Kidney epithelial cell (primary cell): ENCODE measurements at places on chromosomes 7 and 10.

GRCh38 chr7:158446281-158446680 is 141.3 kb downstream of the PTPRN2 start:
- DNase-seq = no peak

DNA sequence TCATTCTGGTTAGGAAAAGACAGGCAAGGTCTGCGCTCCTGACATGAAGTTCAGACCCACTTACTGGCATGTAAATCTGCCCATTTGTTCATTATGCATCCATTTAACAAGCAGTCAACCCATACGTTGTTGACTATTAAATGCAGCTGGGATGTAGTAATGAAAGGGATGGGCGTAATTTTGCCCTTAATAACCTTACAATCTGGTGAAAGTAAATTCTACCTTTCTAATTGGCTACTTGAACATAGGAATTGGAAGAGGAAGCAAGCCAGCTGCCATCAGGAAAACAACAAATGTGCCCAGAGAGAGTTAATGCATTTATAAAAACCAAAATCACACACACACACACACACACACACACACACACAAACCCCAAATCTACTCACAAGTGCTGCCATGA is 170.2 kb upstream of the PITRM1 start:
- no peak for DNase-seq

DNA sequence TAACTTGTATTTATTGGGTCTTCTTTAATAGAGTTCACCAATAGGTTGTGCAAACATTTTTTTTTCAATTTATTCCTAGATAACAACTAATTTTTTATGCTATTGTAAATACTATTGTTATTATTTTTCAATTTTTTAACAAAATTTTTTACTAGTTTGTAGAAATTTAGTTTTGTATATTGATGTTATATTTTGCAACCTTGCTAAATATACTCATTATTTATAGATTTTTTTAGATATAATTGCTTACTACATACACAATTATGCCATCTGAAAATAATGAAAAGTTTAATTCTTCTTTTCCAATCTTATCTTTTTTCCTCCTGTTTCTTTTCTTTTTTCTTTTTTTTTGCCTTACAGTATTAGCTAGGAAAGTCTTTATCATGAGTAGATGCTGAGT is 216.9 kb downstream of the SLC25A13 start:
- no peak for DNase-seq

DNA sequence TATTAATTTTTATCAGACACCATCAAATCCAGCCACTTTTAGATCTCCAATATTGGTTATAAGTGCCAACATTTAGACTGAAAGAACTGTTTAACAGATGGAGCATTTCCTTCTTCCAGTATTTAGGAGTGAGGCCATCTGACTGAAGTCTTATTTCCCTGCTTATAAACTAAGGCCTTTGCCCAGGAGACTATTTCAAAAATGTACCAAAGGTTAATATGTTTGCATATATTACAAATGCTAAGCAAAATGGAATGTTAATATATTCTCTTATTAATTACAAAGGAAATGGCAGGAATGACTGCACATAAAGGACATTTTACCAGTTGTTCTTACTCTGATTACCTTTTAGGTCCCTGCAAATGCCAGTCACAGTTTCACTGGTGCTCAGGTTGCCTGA is 238.9 kb upstream of the PLXNA4 start:
- no peak for DNase-seq

DNA sequence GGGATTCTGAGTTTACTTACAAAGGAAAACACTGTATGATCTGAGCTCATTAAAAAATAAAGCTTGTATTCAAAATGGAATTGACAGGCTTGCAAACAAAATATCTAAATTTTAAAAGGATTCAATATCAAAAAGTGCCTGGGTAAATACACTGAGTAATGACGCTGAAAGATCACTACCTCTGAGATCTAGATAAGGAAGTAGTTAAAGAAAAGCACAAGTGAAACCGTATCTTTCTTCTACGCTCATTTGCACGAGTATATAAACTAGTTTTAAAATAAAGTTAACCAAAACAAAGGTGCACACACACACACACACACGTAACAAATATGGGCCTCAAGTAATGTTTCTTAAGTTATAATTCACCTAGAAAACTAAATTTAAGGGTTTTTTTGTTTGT is 93.4 kb downstream of the SNX13 start:
- DNase-seq = no peak

GRCh38 chr10:62759599-62760175 is 44.8 kb upstream of the ADO start:
- DNase-seq = no peak

DNA sequence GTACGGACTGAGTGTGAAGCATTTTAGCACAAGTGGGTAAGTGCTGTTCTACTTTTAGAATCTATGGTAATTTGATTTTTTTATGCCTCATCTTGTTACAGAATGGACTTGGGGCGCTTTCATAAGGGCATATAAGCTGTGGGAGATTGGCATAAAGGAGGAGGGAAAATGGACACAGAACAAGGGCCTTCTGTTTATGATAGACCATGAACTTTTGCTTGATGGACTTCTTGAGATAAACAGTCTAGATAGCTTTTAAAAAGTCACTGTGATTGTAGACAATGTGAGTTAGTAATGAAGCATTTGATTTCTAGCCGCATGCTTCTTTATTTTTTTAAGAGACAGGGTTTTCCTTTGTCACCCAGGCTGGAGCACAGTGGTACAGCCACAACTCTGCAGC is 2.0 kb downstream of the ZSCAN21 start:
- DNase-seq = no peak

DNA sequence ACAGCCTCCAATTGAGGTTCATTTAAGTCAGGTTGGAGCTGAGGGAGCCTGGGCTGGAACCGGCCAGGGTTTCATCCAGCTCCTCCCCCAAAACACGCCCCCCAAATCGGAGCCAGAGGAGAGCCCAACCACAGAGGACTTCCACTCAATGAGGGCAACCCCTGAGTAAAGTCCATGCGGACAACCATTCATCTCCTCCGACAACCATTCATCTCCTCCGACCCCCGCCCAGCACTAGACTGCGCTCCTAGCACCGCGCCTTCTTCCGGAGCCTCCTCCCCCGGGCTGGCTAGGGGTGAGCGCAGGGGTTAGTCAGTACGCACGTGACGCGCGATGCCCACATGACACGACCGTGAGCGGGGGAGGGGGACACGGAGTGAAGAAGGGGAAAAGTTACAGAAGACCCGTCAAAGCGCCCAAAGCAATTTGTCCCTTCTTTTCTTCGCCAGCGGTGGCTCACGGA is 1.4 kb downstream of the MAGI2 start:
- no peak for DNase-seq

- no peak for DNase-seq
Measured at GRCh38 chr7:44063547-44063893, 1.8 kb downstream of the PGAM2 start.

DNA sequence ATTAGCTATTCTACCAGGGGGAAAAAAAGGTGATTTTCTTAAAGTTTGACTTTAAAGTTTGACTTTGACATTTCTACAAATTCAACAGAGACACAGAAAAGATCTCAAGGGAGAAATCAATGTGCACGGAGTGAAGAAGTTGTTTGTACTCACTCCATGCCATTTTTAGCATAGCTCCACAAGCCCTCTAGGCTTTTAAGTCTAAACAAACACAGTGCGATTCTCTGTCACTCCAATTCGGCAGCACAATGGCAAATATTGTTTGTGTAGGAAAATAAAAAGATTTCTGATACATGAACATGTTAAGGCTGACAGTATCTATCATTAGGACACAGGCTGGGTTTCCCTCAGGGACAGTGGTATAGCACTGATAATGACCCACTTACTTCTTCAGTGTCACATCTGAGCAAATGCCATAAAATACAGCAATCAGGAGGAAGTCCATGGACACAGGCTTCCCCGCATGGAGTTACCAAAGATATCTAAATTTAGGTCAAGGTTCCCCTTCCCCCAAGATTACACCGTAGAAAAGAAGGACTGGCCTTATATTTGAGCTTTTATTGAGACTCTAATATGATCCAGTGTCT is 28.0 kb downstream of the GSAP start:
- no peak for DNase-seq

DNA sequence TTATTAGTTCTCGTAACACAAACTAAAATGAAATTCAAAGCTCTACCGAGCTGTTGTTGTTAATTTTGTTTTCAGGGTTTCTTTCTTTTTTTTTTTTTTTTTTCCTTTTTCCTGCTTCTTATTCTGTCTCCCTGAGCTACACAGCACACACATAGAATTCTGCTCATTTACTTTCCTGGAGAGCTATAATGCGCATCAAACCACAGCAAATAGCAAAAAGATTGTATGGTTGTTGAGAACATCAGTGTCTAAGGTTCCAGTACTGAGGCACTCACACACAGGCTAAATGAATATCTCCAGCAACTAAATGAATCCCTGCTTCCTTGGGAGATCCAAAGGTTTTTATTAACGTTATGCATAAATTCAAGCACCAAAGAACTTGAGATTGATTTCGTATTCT is 418.3 kb downstream of the PLXDC2 start:
- DNase-seq = no peak

DNA sequence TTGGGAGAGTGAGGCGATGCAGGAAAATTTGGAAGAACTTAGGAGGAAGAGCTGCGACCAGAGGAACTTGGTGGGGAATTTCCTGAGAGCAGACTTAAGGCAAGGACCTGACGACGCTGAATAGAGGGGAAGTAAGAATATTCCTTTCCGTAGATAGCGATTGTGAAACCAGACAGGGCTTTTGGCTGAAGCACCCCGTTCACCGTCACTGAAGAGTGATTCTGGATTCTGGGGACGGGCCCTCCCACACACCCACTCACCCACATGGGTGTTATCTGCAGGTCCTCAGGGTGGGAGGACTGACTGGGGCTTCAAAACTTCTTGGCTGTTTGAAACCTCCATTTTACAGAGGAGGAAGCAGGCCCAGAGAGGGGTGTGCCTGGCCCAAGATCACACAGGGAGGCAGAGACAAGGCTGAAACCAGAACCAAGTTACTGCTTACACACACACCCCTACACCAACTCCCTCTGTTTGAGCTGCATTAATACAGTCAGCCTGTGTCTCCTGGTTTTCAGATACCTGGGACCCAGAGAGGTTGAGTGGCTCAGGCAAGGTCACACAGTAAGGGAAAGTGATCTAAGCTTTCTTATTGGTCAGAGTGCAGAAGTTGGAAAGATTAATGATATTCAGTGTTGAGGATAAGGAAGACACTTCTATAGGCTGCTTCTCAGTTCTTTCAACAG is 37.2 kb upstream of the CDH23 start:
- no peak for DNase-seq

- no peak for DNase-seq
Measured at GRCh38 chr10:86293396-86293791, 73.2 kb downstream of the GRID1 start.

- DNase-seq = no peak
Measured at GRCh38 chr10:11003679-11004078, 14.0 kb upstream of the CELF2 start.

GRCh38 chr7:131727189-131727588 is 170.8 kb upstream of the PODXL start:
- no peak for DNase-seq

DNA sequence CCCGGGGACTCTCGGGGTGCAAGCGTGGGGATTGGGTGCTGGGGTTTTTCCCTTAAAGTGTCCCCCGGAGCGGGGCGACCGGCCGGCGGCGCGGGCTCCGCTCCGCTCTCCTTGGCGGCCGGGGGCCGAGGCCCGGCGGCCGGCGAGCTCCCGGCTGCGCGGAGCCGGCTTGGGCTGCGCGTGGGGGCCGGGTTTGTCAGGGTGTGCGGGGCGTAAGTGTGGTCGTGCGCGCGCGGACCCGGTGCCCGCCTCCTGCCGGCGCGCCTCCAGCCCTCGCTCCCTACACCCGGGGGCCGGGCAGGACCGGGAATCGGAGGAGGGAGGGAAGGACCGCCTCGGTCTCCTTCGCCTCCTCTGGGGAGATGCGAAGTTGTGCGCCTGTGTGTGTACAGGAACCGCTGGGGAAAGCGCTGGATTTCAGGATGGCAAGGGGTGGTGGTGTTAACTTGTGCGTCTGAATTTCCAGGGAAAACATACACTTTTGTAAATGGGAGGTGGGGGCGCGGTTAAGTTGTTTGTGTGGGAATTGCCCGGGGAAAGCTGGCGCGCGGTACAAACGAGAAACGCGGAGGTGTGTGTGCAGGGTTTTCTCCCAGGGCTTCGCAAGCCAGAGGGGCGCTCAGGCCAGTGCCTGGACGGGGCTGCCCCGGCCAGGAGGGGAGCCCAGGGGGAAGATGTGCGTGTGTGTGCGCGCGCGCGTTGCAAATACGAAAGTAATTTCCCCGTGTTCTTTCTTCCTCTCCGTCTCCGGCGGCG is 737 bp downstream of the ZMIZ1 start:
- no peak for DNase-seq

- DNase-seq = no peak
Measured at GRCh38 chr10:111379534-111380187, 302.8 kb downstream of the ADRA2A start.

GRCh38 chr7:158512869-158513268 is 74.8 kb downstream of the PTPRN2 start:
- DNase-seq = no peak

DNA sequence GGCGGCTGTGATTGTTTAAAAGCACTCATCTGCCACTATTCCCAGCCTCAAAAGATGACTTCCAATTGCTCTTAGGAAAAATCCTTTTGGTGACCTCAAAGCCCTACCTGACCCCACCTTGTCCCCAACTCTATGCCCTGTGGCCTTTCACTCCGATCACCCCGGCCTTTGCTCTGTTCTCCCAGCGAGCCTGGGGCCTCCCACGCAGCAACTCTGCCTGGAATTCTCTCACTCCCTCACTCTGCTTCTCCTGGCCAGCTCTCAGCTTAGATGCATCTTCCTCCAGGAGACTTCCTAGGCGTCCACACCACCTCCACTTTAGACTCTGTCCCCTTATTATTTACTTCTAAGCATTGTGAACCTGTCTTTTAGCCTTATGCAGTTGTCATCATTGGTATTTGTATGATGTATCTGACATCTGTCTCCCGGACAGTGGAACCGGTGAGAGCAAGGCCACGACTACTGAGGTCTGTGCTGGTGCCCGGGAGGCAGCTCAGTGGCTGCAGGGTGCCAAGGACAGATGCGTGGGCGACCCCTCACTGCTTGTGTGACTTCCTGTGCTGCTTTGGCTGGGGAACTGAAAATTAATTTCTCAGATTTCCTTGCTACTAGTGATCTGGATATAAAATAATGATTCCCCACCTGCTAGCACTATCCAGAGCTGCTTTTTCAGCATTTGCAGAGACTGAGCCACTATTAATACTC is 63.0 kb downstream of the PIP4K2A start:
- DNase-seq = no peak

- DNase-seq = no peak
Measured at GRCh38 chr10:34089253-34089652, 725.8 kb downstream of the PARD3 start.

DNA sequence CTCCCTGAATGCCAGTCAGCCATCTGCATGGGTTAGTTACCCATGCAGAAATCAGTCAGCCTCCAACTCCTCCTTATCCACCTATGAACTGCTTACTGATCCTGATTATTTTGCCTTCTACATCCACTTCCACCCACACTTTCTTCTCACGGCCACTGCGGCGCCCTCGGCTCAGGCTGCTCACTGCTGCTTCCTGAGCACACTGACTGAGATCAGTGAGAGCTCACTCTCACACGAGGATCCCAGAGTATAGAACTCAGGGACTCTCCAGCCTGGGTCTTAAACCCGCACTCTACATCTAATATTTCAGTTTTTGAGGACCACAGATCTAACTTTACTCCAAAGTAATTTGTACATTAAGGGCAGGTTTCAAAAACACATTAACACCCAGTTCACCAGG is 64.4 kb downstream of the GRB10 start:
- no peak for DNase-seq

GRCh38 chr7:123131140-123131539 is 68.6 kb downstream of the SLC13A1 start:
- no peak for DNase-seq
